Hematopoietic multipotent progenitor cell treated with erythropoietin and hydrocortisone succinate and interleukin-3 and kit ligand, for 6 days (in vitro differentiated cells): ENCODE measurements at places on chromosomes 12 and 14.

GRCh38 chr12:4118017-4118510, 155.5 kb upstream of the CCND2 start:
- peak; percentile 58 for DNase-seq

GRCh38 chr12:89731614-89732013, 23.0 kb upstream of the ATP2B1 start:
- DNase-seq = no peak

- no peak for DNase-seq
Measured at GRCh38 chr12:104006929-104007328, 41.3 kb downstream of the TDG start.

GRCh38 chr12:127428420-127428819, 838.5 kb upstream of the TMEM132C start:
- no peak for DNase-seq

GRCh38 chr12:57741844-57742738, 2.7 kb upstream of the TSPAN31 start:
- DNase-seq = peak; percentile 87

DNA sequence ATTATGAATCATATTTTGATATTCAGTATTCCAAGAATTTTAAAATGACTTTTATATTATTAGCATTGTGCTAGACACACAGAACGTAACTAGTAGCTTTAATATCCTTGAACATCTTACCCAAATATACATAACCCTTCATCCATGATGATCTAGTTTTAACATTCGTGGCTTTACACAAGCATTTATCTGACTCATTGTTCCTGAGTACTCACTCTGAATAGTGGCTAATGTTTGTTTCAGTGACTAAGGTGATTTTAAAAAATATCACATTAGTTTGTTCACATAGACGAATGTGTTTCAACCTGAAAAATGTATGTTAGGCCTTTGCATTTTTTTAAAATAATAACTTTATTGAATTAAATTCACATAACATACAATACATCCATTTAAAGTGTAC, 80.0 kb upstream of the PTPRQ start:
- DNase-seq = no peak

DNA sequence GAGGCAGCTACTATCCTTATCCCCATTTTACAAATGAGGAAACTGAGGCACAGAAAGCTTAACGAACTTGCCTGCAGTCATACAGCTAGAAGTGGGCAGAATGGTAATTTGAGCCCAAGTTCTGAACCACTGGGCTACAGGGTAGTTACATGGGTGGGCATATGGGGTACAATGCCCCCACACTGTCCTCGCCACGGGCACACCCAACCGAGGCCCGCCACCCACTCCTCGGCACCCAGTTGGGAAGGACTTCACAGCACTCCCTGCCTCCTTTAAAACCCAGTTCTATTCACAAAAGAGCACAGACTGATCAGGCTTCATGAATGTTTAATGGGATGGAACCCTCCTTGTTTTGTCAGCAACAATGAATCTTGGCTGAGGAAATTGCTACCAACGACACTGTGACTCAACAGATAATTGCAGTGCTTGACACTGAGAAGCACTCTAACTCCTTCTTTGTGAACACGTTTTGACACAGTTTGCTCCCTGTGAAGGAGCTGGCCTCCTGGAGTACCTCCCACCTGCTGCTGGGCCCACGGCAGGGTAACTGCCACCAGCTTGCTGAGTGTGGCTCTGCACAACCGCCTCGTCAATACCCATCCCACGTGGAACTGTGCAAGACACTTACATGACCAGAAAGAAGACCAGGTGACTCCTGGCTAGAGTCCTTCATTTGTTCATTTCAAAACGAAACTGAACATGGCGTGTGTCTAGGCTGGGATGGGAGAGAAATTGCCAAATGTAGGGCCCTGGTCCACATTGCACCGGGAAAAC, 63.5 kb downstream of the CLMN start:
- DNase-seq = no peak

DNA sequence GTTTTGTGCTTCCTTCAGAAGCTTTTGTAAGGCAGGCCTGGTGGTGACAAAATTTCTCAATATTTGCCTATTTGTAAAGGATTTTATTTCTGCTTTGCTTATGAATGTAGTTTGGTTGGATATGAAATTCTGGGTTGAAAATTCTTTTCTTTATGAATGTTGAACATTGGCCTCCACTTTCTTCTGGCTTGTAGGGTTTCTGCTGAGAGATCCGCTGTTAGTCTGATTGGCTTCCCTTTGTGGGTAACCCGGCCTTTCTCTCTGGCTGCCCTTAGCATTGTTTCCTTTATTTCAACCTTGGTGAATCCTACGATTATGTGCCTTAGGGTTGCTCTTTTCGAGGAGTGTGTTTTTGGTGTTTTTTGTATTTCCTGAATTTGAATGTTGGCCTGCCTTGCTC, 58.2 kb downstream of the NUBPL start:
- no peak for DNase-seq

DNA sequence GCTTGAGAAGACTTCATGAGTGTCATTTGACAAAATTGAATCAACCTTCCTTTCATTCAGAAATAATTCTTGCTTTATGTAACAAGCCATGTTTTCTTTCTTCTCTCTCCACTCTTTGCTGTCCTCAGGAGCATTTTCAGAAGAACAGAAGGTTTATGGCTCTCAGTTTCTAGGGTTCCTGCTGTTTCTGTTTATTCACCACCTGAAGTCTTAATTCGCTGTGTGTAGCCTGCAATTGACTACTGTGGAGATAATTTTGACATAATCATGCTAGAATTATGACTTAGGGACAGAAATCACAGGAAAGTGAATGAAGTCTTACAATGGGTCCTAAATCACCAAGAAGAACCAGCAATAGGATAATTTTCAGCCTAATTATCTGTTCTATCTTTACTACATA, 7.2 kb upstream of the PLEKHG7 start:
- no peak for DNase-seq

- DNase-seq = peak; percentile 79
Measured at GRCh38 chr14:55073856-55074255, 22.4 kb downstream of the MAPK1IP1L start.

GRCh38 chr14:66514213-66514612, 6.3 kb downstream of the GPHN start:
- peak; percentile 57 for DNase-seq

DNA sequence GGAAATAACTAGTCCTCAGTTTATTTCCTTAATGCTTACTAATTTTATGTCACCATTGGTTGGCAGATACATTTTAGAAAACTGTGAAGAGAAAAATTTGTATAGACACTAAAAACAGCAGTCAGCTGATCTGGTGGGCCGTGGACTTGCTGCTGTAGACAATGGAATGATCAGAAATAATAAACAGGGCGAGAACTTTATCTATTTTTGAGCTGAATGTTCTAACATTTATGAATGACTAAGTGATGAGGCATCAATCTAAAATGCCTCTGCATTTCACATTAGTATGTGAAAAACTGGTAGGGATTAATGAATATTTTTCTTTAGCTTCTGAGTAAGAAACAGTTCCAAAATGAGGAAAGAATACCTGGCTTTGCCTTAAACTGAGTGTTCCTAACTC, 24.8 kb upstream of the PKP2 start:
- DNase-seq = no peak

DNA sequence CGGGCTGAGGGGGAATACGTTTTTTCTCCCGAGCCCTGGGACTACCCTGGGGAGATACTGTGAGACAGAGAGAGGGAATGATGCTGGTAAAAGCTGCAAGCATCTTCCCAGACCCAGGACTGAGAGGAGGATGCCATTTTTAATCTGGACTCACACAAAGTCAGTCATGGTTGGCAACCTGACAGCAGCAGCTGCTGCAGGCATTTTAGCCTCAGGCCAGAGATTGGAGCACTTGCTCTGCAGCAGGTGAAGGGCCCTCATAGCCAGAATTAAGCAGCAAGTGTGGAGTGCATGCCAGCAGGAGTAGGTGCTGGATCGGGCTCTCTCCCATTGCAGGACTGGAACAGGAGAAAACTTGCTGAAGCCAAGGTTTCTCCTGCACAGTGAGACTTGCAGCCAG, 361.1 kb upstream of the CLEC14A start:
- no peak for DNase-seq

- peak; percentile 42 for DNase-seq
Measured at GRCh38 chr14:58972233-58973017, 216.0 kb upstream of the DAAM1 start.

DNA sequence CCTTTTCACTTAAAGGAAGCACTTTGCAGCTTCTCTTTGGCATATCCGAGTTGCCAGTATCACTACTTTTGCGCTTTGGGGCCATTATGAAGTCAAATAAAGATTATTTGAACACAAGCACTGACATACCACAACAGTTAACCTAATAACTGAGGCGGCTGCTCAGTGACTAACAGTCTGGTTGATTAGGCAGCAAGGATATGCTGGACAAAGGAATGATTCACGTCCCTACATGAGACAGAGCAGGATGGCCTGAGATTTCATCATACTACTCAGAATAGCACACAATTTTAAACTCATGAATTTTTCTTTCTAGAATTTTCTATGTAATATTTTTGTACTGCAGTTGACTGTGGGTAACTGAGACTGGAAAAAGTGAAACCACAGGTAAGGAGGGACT, 56.9 kb upstream of the E2F7 start:
- DNase-seq = no peak

GRCh38 chr14:98725191-98725590, 546.8 kb downstream of the BCL11B start:
- no peak for DNase-seq

- DNase-seq = peak; percentile 77
Measured at GRCh38 chr14:50318031-50318626, 6.0 kb downstream of the DMAC2L start.

DNA sequence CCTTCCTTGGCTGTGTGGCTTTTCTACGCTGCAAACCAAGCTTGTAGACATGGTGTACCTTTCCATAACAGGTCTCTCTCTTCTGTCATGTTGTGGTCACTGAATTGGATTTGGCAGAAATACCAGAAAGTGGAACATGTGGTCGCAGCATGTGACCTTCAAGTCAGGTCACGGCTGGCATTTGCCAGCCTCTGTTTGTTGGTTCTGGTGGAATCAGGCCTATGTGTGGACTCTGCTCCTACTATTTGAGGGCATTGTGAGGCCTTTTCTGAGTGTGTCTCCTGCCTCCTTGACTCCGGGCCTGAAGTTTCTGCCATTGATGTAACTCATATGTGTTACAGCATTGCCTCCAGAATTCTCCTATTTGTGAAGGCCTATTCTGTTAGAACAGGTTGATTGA, 116.7 kb downstream of the CACNA1C start:
- DNase-seq = no peak

DNA sequence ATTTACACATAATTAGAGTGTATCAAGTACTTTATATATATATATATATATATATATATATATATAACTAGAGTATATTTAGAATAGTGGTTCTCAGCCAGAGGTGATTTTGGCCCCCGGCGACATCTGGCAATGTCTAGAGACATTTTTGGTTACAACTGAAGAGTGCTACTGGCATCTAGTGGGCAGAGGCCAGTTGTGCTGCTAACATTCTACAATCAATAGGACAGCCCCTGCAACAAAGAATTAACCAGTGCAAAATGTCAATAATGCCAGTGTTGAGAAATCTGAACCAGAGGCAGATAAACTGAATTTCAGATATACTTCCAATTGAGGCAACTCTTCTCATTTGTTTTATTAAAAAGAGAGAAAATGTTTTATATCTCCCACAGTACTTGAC, 8.9 kb downstream of the GTF2A1 start:
- DNase-seq = peak; percentile 82

- no peak for DNase-seq
Measured at GRCh38 chr12:67078957-67079356, 190.2 kb upstream of the CAND1 start.

DNA sequence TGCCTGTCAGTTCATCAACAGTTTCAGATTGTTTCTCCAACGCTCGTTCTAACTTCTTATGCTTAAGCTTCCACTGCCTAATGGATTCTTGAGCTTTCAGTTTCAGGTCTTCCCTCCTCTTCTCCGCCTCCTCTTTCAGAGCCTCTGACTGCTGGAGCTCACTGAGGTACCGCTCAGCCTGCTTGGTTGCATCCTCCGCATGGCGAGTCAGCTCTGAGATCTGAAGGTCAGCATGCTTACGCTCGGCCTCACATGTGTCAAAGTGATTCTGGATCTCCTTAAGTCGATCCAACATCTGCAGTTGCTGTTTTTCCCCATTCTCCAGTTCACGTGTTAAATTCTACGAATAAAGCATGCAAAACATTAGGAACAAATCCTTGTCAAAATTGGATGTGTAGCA, 148.8 kb downstream of the CEP128 start:
- DNase-seq = no peak

GRCh38 chr12:52266514-52266913, 7.9 kb upstream of the KRT86 start:
- no peak for DNase-seq

- DNase-seq = no peak
Measured at GRCh38 chr12:46360908-46361666, 11.5 kb downstream of the SLC38A2 start.

- no peak for DNase-seq
Measured at GRCh38 chr12:19624491-19624890, 185.2 kb downstream of the AEBP2 start.

DNA sequence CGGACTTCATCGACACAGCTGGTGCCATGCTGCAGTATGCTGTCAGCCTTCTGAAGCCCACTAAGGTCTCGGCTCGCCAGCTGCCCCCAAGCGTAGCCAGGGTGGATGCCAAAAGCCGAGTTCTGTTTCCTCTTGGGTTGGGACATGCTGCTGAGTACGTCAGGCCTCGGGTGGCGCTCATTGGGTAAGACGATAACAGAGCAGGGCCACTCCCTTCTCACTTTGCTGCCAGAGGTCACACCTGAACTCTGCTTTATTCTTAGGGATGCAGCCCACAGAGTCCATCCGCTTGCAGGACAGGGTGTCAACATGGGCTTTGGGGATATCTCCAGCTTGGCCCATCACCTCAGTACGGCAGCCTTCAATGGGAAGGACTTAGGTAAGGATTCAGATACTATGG, 11.1 kb downstream of the COQ6 start:
- DNase-seq = no peak

GRCh38 chr12:99334285-99335056, 313.1 kb upstream of the GARIN6 start:
- DNase-seq = no peak

GRCh38 chr14:100402631-100403030, 79.5 kb downstream of the SLC25A47 start:
- DNase-seq = no peak

GRCh38 chr12:91104812-91105466, 6.4 kb downstream of the LUM start:
- no peak for DNase-seq

GRCh38 chr12:13340149-13340548, 143.6 kb downstream of the EMP1 start:
- no peak for DNase-seq
